ENCODE measurements at places on chromosomes 2 and 18.

DNA sequence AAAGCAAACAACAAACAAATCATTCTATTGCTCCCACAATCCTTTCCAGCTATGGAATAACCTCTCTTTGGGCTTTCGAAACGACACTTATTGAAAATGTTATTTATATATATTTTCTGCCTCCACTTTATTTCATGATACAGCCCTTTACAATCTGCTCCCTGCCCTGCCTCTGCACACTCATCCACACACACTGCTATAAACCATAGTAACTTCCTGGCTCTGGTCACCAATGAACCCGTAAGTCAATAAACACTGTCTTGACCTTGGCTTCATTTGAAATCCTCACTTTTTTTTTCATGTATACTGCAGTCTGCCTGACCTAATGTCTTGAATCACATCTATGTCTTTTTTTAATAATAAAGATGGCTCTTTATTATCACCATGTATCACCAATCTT, 161.5 kb downstream of the SLC39A10 start:
- DNase-seq = no peak

DNA sequence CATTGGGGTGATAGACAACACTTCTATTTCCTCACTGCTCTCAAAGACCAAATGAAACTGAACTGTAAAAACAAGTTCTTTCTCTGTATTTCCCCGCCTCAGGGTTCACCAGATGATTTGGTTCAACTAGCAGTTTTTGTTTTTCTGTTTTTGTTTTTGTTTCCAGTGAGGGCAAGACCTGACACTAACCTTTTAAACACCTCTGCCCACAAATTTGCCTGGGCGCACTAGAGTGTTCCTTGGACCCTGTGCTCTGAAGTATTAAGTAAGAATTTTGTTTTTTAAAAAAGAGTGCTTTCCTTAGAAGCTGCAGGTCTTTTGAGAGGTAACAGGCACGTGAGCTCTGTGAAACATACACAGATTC, 92.9 kb downstream of the DYSF start:
- no peak for DNase-seq

DNA sequence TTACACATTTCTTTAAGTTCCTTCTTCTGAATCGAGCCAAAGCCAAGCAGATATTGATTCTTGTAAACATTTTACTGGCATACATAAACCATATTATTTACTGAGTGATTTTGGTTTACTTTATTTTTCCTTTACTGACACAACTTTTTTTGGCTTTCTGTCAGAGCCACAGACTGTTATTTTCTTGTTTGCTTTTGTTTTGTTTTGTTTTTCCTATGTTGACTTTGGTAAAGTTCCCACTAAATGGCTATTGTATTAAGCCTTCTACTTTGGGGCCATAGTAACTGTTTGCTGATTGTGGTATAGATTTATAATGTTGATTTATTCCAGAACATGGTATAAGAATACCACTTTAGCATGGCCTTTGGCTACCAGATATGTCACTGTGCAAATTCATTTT, 419.4 kb downstream of the DCDC2C start:
- no peak for DNase-seq

DNA sequence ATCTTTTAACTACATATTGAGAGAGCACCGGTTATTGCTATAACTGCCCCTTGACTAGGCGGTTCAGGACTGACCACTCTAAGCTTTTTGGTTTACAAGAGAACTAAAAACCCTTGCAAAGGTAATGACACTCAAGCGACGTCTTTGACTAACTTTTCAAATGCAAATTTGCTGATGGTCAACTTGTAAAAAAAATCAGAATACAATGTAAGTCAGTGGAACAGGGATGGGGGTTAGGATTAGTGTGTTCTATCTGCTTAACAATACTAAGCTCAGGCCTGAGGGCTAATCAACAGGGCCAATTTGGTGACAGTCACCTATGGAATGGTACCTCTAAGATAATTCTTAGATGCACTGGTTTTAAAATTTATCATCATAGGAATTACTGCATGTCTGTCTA, 57.1 kb downstream of the ZAP70 start:
- DNase-seq = no peak

DNA sequence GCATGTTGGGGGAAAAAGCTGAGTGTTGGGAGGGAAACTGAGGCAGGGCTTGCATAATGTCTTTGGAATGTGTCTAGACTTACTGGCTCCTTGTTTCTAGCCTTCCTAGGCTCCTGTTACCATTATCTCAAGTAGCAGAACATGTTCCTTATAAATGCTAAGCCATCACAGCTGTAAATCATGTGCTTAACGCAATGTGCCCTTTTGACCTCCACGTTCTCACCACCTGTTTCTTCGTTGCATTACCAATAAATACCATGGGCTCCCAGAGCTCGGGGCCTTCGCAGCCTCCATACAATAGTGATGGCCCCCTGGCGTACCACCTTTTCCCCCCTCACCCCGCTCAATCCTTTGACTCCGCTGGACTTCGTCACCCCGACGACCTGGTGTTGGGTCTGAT, 54.0 kb upstream of the CWC22 start:
- DNase-seq = no peak

GRCh38 chr18:36692371-36692770, 136.4 kb downstream of the TPGS2 start:
- DNase-seq = no peak

DNA sequence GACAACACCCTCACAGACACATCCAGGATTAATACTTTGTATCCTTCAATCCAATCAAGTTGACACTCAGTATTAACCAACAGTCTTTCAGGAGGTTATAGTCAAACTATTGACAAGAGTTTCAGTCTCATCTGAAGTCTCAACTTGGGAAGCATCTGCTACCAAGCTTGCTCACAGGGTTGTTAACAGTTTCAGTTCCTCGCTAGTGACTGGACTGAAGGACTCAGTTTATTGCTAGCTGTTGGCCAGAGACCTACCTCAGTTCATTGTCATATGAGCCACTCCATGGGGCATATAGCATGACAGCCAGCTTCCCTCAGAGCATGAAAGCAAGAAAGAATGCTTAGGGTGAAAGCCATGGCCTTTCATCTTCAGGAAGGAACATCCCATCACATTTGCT, 228.6 kb downstream of the EPHA4 start:
- no peak for DNase-seq

DNA sequence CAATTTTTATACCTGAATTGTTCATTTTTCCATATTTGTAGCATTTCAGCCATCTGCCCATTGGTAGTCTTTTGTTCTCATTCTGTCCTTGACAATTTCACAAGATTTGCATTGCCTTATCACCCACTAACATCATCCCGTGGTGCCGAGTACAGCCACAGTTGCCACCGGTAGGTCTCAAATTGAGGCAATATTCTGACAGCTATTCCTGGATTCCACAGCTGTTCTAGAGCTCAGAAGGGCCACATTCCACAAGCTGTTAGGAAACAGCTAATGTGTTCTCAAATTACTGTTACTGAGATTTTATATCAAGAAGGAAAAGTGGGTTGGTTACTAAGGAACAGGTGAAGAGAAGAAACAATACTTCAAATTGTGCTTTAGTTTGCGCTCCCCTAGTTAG, 178.8 kb downstream of the RPRM start:
- DNase-seq = no peak

DNA sequence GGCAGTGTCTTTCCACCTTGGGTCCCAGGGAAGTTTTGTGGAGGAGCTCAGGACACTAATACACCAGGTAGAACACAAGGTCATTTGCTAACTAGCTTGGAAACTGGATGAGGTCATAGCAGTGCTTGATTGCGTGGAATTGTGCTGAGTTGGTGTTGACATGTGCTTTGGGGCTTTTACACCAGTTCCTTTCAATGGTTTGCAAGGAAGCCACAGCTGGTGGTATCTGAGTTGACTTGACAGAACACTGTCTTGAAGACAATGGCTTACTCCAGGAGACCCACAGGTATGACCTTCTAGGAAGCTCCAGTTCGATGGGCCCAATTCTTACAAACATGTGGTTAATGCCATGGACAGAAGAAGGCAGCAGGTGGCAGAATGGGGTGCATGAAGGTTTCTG, 5.9 kb downstream of the CTLA4 start:
- no peak for DNase-seq

- no peak for DNase-seq
Measured at GRCh38 chr2:234453216-234453615, 43.7 kb downstream of the ARL4C start.

- DNase-seq = no peak
Measured at GRCh38 chr18:48228301-48228715, 180.9 kb downstream of the ZBTB7C start.

- DNase-seq = no peak
Measured at GRCh38 chr2:239376351-239376750, 24.5 kb downstream of the HDAC4 start.

DNA sequence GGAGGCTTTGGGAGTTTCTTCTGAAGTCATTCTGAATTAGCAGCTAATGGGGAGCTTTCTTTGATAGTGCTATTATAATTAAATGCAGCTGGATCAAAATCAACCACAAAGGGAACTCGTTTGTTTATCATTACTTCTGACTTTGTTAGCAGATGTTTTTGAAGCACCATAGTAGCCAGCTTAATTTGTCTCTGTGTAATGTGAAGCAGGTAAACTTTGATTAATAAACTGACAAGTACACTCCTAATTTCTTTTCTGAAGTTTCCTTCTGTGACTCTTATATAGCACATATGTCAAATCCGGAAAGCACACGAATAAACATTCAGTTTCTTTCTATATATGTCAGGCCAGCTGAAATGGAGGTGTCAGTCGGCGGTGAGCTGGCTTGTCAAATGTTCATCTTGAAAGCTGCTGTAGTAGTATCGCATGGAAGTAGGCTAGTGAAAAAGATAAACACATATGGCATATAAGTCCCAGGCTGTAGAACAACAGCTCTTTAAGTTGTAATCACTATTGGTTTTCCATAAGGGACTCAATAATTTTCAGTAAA, 451.9 kb upstream of the ZEB2 start:
- DNase-seq = no peak

DNA sequence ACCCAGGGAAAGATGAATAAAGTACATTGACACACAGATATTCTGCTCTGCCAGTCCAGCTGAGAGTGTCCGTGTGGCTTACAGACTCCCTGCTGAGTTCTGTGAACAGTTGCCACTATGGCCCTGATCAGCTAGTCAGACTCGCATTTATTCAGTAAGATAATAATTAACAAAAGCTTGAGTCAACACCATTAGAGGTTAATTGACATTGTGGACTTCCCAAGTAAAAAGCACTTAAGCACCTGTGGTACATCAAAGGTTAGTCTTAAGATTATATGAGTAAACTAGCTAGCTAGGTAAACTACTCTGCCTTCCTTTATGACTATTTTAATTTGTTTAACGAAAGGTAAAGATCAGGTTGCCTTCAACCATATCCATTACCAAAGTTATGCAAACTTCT, 33.7 kb downstream of the ANKRD30B start:
- DNase-seq = no peak

GRCh38 chr2:231803501-231804138, 17.4 kb downstream of the COPS7B start:
- DNase-seq = no peak

- DNase-seq = no peak
Measured at GRCh38 chr2:175903384-175903936, 98.6 kb downstream of the LNPK start.

GRCh38 chr2:209579230-209579749, 155.4 kb downstream of the MAP2 start:
- no peak for DNase-seq

- DNase-seq = no peak
Measured at GRCh38 chr2:145524836-145525235, 1004.9 kb upstream of the ZEB2 start.

DNA sequence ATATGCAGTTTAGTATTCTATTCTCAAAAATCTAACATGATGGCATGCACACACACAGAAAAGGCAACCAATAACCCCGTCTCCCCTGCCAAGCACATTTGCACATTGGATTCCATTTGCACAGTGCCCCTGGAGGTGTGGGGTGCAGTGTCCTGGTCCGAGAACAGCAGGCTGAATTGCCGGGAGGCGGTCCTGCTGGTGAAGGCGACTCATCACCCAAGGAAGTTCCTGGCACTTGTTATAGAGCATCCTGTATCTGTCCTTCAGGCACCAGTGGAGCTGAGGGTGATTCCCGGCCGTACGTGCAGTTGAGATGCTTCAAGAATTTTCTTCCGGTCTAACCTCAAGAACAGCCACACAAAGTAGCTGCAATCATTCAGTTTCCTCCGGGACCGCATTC, 73.0 kb upstream of the RAB12 start:
- no peak for DNase-seq

- no peak for DNase-seq
Measured at GRCh38 chr2:98310010-98310409, 36.2 kb upstream of the CNGA3 start.

GRCh38 chr2:127985735-127986134, 42.1 kb downstream of the SAP130 start:
- DNase-seq = no peak
